Activated naive CD8-positive, alpha-beta T cell treated with anti-CD3 and anti-CD28 coated beads for 36 hours (primary cell): ENCODE measurements at places on chromosomes 1 and 21. TPM values are rescaled to one million over a fixed set of nuclear protein-coding genes. Genes with fewer than 3 reads are reported as not detected.

Gene TENT5C
- 4.2 TPM for total RNA-seq

Gene HMGB4
- total RNA-seq = not detected

DNA sequence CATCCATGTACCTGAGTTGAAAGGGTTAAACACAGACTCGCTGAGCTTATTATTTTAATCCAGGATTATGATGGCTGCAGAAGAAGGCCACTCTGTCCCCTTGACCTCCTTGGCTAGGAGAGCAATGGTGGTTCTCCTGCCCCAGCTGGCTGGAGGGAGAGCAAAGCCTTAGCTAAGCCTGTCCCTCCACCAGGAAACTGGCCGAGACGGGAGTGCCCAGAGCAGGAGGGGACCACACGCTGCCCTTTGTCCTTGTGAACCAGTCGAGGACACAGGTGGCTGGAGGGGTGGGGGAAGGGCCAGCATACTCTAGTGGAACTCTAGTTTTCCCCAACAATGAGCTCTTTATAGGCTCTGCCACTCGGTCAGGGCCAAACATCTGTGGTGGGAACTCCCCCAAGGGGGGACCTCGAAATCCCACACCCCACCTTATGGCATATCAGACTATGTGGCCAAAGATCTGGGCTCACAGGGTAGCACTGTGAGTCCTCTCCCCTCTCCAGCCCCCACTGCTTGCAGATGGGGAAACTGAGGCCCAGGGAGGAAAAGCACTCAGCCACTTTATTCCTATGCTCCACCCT is 12.9 kb downstream of the KIAA1614 start:
- no peak overlapping the region for H3K27ac ChIP-seq
- no peaks in the 10 kb centered on the region for H3K4me1 ChIP-seq
- H3K27me3 ChIP-seq = peaks cover 12% of the 10 kb centered on the region

GRCh38 chr1:60573121-60573520 is 499.6 kb upstream of the C1orf87 start:
- H3K27me3 ChIP-seq = peaks cover 2% of the 10 kb centered on the region
- no peaks in the 10 kb centered on the region for H3K36me3 ChIP-seq
- no peaks in the 10 kb centered on the region for H3K4me1 ChIP-seq
